ENCODE measurements at places on chromosomes 2 and 18.

GRCh38 chr18:78995740-78996395 is 16.2 kb downstream of the SALL3 start:
- no peak for DNase-seq

GRCh38 chr2:237390235-237390634 is 23.7 kb downstream of the COL6A3 start:
- DNase-seq = no peak

- peak; percentile 7 for DNase-seq
Measured at GRCh38 chr18:23689031-23689615, at the start of gene LAMA3. TSS of gene LAMA3 (plus strand) at chr18:23689453. CDS start at chr18:23689684, 231 bp downstream.

GRCh38 chr2:20178249-20178607 is 46.7 kb downstream of the SDC1 start:
- DNase-seq = no peak

DNA sequence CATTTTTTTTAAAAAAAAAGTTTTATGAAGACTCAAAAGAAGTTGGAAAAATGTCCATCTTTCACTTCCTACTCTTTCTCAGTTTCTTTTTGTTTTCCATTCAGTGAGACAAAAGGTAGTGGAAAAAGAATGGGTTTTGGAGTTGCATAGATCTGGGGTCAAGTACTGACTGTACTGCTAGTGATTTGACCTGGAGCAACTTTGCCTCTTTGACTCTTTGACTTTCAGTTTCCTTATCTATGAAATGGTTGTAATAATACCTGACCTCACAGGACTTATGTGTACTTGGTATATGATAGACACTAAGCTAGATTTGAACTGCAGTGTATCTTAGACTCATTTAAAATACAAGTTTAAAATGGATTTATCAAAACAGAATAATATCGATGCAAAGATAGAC is 3.5 kb upstream of the KCNE4 start:
- DNase-seq = no peak

DNA sequence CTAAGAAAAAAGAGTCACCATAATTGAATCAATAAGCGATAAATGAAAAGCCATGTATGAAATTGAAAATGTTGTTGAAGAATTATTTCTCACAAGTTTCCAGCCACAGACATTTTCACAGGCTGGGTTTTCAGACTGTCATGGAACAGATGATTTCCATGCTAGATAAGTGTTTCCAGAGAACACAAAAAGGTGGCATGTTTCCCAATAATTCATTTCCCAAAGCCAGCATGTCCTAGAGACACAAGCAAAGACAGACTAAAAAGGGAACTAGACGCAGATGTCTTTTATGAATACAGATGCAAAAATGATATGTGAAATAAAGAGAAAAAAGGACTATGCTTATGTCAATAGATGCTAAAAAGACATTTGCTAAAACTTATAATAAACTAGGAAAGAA is 255.1 kb downstream of the EIPR1 start:
- no peak for DNase-seq

GRCh38 chr2:1540481-1540880 is 127.2 kb downstream of the TPO start:
- DNase-seq = no peak

GRCh38 chr2:230811508-230811907 is 53.2 kb upstream of the ITM2C start:
- DNase-seq = no peak

GRCh38 chr2:234422273-234422732 is 74.6 kb downstream of the ARL4C start:
- DNase-seq = no peak

DNA sequence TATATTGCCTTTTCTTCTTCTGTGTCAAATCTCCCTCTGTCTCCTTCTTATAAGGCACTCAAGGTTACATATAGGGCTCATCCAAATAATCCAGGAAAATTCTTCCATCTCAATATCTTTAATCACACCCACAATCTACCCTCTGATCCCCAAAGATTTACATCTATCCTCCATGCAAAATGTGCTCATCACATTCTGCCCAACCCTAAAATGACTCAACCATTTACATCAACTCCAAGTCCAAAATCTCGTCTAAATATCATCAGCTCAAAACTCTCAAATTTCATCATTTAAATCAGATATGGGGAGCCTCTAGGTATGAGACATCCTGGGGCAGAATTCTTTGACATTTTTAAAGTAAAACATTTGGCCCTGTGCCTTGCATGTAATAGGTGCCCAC is 1349.8 kb downstream of the SUCLG1 start:
- DNase-seq = no peak

DNA sequence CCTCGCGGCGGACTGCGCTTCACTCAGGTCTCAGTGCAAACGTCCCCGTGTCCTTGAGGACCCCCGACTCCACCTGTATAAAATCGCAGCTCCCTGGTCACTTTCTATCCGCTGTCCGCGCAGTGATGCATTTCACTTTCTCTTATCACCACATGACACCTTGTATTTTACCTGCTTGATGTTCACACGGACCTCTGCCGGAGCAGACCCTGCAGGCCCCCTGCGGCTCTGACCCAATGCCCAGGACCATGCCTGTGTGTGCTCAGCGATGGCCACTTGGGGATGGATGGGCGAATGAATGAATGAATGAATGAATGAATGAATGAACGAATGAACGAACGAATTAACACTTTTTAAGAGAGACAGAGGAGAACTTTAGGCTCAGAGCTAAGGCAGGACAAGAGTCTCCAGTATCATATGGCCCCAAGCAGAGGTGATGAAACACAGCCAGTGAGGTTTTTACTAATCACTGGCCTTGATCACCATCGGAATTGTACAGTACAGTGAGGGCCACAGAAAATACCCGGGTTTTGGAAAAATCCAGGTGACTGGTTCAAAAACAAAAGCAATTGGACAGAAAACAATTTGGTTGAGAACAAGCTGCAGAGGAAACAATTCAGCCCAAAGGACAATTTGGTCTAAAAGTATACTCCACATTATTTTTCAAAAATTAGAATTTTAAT is 12.3 kb downstream of the ASPRV1 start:
- no peak for DNase-seq

GRCh38 chr2:105473011-105473410 is 74.2 kb upstream of the FHL2 start:
- DNase-seq = no peak

DNA sequence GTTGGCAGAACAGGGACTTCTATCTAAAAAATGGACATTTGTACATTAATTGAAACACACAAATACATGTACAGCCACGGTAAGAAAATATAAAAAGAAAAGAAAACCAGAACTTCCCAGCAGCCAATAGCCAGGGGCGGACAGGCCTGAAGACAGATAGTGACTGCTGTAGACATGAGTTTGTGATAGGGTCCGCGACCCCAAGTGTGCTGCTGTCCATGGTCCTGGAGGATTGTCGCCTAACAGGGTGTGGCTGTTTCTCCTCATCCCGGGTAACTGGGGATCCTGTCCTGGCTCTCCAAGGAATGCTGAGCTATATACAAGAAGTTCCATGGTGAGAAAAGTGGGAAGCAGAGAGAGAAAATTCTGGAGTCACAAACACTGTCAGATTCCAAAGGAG is 266.5 kb upstream of the SALL3 start:
- no peak for DNase-seq

GRCh38 chr2:45637440-45637839 is 14.0 kb upstream of the PRKCE start:
- peak; percentile 17 for DNase-seq

DNA sequence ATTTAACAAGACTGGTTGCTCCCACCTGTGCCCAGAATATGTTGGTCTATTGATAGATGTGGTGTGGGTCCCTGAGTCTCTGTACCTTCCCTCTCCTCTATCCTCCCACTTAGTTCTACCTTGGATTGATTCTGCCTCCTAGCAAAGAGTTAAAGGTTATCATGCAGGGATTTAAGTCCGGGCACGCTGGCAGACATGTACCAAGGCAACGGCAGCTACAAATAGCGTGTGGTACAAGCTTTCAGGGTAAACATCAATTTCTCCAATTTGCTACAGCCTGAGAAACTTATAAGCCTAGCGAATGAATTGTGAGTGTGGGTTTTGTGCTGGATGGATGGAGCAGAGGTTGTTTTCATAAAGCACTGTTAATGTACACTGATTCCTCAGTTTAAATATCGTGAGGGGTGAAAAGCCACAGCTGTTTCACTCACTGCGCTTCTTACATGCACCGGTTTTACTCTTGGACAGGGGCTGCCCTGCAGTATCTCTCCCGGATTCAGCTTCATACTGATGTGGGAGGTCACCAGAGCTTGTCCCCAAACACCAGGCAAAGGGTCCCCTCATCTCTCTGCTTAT is 289.8 kb downstream of the ICOS start:
- no peak for DNase-seq

GRCh38 chr2:42696987-42697386 is 66.9 kb downstream of the OXER1 start:
- DNase-seq = no peak

DNA sequence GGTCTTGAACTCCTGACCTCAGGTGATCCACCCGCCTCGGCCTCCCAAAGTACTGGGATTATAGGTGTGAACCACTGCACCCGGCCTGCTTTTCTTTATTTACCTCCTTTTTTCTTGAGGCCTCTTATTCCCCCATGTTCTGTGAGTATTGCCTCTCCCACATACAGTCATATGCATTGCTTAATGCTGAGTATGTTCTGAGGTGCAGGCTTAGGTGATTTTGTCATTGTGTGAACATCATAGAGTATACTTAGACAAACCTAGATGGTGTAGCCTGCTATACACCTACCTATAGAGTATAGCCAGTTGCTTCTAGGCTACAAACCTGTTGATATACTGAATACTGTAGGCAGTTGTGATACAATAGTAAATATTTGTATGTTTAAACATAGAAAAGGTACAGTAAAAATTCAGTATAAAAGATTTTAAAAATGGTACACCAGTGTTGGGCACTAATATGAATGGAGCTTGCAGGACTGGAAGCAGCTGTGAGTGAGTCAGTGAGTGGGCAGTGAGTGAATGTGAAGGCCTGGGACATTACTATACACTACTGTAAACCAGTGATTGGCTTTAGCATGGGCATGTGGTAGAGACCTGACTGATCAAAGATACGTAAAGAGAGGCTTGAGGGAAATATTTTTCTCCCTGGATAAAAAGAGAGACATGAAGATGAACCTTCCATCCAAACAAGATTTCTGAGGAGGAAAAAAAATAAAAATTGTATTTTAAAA is 17.6 kb downstream of the SLC39A10 start:
- DNase-seq = no peak

DNA sequence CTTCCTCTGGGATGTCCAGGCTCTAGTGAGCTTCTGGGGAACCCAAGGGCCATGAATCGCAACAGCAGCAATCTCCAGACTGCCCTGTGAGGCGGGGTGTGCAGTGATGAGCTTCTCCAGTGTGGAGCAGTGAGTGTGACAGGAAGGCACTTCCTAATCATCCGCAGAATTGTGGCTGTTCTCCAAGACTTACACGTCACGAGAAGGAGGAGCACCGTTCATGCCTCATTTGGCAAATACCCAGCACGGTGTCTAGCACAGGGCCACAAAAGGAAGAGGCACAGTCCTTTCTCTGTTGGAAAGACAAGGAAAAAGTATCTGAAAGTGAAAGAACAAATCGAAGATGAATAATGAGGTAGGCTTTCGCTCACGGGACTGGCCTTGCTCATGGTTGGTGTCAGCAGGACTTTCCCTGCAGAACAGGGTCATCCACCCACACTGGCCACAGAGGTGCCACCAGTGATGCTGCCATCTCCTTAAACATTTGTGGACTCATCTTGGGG is 125.1 kb upstream of the HAAO start:
- DNase-seq = no peak

- no peak for DNase-seq
Measured at GRCh38 chr2:222024932-222025880, 273.6 kb downstream of the PAX3 start.

GRCh38 chr18:8730080-8730827 is 24.9 kb downstream of the MTCL1 start:
- no peak for DNase-seq

DNA sequence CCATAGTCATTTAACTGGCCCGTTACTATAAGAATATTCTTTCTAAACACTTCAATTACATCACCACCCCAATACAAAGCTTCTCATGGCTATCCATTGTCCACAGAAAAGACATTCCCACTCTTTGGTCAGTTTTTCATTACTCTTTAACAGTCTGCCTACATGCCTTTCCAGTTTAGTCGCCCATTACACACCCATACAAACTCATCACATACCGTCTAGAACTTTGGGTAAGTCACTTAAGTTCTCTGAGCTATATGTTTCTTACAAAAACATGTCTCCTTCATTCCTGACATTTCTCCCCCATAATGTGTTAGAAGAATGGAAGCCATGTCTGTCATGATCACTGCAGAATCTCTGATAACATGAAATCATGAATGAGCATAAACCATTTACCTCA is 108.2 kb upstream of the STK17B start:
- no peak for DNase-seq

- DNase-seq = no peak
Measured at GRCh38 chr2:8255448-8255800, 426.4 kb upstream of the ID2 start.

DNA sequence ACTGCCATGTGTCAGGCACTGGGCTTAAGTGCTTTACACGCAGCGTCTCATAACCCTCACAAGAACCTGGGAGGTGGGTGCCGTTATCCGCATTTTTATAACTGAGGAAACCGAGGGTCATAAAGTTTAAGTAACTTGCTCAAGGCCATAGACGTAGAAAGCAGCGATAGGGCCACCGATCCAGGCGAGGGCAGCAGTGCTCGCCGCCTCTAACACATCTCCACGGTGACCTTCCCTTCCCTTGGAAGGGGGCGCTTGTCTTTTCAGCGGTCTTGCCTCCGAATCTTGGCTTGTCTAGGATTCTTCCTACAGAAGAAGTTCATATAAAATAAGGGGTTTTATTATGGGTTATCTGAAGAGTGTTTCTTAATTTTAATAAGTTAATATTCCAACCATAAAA is 186.6 kb downstream of the GBX2 start:
- DNase-seq = no peak

DNA sequence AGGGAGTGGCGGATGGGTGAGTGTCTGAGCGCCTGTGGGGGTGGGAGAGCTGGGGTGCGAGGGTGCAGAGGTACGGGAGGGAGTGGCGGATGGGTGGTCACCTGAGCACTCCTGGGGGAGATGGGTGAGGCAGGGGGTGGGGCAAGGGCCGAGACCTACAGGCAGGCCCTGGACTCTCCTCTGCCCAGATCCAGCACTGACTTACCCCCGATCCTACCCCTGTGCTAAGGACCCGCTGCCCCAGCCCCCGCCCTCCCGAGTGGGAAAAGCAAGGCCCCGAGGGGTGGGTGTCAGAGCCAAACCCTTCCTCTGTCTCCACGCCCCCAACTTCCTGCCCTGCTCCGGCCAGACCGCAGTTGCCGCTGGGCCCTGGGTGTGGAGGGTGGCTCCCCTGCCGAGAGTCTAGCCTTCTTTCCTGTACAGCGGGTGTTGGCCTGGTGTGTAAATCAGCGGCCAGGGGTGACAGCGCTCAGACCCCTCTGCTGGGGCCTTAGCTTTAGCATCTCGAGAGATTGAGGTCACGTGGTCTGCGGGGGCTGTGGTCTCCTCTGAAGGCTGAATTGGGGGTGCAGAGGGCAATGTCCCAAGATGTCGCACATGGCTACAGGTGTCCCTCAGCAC is 12.5 kb downstream of the BOK start:
- no peak for DNase-seq

DNA sequence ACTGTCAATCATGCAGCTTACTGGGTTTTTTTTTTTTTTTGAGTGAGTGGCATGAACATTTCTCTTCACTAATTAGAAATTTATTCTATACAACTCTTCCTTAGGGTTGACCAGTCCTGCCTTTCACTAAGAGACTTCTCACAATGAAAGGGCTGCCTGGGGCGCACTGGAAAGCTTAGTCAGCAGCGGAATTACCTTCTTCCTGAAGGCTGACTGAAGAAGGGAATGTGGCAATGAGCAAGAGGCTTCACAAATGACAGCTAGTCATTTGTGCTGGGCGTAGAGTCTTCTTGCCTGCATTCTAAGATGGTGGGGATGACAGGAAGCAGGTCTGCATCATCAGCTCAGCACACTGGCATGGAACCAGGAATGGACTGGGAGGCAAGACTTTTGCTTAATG is 15.6 kb upstream of the SCN3A start:
- no peak for DNase-seq
